Stimulated activated CD4-positive, alpha-beta T cell treated with anti-CD3 and anti-CD28 coated beads, Interleukin-1b, Interleukin-23, amount 100 ng/mL, for 1 hour (primary cell): ENCODE measurements at places on chromosomes 3 and 15.

DNA sequence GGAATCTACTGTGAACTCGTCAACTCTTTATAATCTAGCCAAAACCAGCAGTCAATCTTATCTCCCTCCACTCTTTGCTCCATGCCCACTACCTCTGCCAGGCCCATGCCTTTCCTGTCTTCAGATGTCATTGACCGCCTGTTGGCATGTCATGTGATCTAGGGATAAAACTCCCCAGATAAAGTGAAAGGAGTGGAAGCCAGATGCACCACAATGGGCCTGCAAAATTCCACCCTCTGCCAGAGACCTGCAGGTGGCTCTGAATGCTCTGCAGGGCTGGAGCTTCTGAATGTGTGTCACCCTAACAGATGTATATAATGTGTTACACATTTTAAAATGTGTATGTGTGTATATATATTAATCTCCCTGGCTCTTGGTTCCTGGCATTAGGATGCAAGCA is 2.3 kb upstream of the CCR3 start:
- DNase-seq, result no peak

DNA sequence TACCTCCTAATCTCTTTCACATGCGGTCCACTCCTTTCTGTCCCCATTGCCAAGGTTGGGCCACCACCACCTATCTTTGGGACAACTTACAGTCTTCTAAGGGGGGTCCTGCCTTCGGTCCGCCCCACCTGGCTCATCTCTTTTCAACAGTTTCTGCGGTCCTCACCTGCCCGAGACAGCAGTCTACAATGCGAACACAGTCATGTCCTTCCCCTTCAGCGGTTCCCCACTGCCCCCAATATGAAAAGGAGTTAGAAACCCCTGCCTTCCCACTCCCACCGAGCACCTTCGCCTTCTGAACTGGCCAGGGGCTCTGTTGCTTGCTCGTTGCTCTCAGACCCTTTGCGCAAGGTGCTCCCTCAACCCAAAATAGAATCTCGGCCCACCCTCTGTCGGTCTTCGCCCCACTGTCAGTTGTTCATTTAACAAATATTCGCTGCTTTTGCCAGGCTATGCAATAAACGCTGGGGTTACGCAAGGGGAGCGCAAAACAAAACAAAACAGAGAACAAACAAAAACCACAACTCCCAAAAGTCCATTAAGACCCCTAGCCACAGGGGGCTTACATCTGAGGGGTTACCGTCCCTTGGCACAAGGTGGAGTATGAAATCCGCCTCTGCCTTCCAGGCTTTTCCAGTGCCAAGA is 611 bp upstream of the FANCI start:
- DNase-seq, result no peak

DNA sequence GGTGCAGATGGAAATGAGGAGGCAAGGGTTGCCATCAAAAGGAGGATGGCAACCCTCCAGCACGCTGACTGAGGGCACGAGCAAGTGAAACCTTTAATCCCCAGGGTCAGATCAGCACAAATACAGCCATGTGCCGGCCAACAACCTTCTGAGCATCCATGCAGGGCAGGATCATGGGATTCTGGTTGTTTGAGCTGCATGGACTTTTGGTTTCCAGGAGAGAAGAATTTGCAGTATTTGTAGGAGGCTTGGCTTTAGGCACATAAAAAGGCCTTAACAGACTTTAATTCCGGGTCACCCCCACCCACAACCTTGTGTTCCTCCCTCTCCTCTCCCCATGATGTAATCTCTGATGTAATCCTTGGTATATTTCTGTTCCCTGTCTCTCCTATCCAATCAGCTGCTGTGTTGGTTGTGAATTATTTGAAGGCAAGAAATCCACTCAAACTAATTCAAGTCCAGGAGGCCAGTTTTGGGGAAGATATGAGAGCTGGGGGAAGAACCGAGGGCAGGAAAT is 254.3 kb downstream of the SHQ1 start:
- no peak for DNase-seq

DNA sequence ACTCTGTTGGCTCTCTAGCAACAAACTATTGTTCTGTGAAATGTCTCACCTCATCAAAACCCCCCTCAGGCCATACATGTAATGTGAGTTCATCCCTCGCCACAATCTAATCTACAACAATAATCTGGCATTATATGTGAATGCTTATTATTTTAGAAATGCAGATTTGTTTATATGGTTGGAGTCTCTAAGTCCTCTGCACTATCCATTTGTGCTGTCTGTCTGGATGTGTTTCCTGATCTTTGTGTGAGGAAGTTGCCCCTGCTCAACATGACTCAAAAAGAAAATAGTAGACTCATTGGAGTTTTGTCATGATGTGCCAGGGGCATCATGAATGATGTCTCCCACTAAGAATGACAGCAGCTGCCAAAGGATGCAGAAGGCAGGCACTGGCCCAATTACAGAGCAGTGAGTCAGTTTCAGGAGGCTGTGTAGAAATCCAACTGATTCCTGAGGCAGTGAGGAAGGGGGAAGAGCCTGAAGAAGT is 161.6 kb upstream of the PDZRN3 start:
- no peak for DNase-seq

GRCh38 chr3:52345521-52346109 is 29.5 kb downstream of the DNAH1 start:
- DNase-seq, result no peak
